ENCODE measurements at places on chromosomes 2 and 18. TPM values are rescaled to one million over a fixed set of nuclear protein-coding genes. Genes with fewer than 3 reads are reported as not detected.

DNA sequence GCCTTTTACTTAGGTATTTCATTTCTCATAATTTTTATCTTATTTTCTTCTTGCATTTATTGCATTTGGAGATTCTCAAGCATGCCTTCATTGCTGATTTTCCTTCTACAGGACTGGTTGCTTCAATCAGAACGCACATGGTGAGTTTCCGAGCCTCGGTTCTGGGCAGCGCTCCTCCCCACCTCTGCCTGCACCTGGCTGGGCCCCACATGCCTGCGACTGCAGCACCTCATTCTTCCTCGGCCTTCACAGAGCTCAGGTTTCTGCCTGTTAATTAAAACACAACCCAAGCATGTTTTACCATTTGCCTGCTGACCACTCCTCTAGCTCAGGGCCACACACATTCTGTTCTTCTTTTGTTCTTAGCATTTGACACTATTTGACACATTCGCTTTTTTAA lies 398.8 kb downstream of the GALR1 start:
- no peak for DNase-seq

DNA sequence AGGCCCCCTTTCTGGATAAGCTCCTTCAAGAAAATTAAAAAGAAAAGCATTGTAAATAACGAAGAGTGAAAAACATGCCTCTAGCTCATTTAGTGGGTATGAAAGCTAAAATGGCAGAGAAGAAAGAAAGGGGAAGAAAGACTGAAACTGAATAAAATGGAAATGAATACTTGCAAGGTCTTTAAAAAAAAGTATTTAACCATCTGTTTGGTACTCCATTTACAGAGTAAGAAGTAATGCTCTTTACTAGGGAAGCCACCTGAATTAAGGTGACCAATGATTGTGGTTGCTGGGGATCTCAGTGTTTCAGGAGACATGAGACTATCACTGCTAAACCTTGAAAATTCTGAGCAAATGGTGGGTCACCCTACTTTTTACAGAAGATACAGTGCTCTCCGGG lies 17.7 kb upstream of the ARL5A start:
- no peak for DNase-seq

GRCh38 chr2:195477248-195477995 lies 179.6 kb upstream of the SLC39A10 start:
- no peak for DNase-seq

- DNase-seq, result no peak
These were observed 244.1 kb upstream of the TNP1 start for GRCh38 chr2:217103752-217104545.

DNA sequence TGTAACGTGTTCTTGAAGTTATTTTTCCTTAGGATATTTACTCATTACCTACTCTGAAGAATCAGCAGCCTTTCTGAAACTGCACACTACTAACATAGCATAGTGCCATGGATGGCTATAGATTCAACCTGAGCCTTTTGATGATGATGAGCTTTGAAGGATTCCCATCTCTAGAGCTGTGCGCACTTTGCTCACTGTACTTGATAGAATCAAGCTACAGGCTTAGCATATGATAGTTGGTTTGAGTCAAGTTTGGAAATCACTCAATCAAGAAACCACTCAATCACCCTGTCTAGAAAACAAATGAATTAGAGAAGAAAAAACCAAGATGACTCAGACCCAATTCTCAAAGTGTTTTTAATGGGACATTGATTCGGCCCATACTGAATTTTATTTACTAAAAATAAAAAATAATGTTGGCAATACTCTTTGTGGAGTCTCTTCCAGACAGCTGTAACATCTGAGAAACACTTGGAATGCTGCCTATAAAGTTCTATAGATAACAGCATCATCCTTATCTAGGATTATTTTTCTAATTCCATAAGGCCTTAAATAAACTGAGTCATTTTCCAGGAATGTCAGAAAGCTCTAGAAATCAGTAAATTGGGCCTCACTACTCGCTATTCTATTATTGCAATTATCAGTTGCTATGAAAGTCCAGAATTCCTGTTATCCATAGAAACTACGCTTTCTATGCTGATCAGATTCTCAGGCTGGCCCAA lies 259.0 kb upstream of the ERBB4 start:
- DNase-seq, result peak; percentile 67

GRCh38 chr2:215442401-215442787 lies 6.5 kb upstream of the FN1 start:
- DNase-seq, result no peak

GRCh38 chr2:151827564-151828142 lies 568 bp downstream of the ARL5A start:
- DNase-seq, result peak; percentile 33

- DNase-seq, result no peak
These were observed 74.7 kb downstream of the SMAD7 start for GRCh38 chr18:48875942-48876511.

DNA sequence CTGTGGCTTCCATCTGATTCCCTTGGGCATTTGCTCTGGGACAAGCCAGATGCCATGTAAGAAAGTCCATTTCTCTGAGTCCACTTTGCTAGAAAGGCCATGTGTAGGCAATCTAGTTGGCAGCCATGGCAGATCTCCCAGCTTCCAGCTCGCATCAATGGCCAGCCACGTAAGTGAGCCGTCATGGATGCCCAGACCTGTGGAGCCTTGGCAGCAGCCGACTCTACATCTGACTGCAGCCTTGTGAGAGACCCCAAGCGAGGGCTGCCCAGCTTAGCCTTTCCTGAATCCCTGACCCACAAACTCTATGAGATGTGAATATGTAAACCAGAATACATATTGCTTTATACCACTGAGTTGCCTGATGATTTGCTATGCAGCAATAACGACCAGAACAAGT lies 533.5 kb downstream of the PARD3B start:
- no peak for DNase-seq

The SRD5A2 gene
- total RNA-seq, result 0.72 TPM

The STARD6 gene
- total RNA-seq, result 0.96 TPM

The POTEJ gene
- 0.24 TPM for total RNA-seq

The TRAPPC12 gene
- total RNA-seq, result 133 TPM

Data from umbilical cord (tissue), 2 donors.